ENCODE measurements at places on chromosomes 13 and 19.

DNA sequence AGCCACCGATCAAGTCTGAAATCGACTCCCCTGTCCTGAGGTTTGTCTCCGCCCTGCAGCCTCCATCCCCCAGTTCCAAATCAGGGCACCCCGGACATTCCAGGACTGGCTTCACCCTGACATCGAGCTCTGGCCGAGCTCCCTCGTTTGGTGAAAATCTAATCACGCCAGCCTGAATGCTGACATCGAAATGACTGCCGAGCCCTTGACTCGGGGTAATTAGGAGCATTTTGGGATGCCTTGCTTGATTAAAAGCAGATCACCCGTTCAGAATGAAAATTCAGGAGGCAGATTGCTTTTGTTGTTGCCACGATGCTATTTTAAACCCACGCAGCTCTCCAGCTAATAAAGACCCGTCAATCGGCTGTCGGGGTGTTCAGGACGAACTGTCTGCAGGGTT is 34.3 kb downstream of the ZNRF4 start:
- no peak for DNase-seq

GRCh38 chr13:48908381-48909055 is 67.2 kb upstream of the FNDC3A start:
- no peak for DNase-seq

DNA sequence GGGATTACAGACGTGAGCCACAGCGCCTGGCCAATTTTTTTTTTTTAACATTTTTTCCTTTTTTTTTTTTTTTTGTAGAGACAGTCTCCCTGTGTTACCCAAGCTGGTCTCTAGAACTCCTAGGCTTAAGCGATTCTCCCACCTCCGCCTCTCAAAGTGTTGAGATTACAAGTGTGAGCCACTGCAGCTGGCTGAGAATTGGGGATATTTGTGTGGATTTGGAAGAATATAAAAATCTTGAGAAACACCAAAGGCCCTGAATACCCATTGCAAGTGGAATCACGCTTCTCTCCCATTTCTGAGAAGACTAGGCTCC is 79.9 kb upstream of the ABCC4 start:
- no peak for DNase-seq

- DNase-seq: no peak
Observed at GRCh38 chr19:39463403-39463802, 17.2 kb upstream of the TIMM50 start.

- no peak for DNase-seq
Observed at GRCh38 chr13:90565985-90566713, 781.3 kb upstream of the MIR17HG start.

- DNase-seq: no peak
Observed at GRCh38 chr19:51511353-51511752, 9.8 kb upstream of the SIGLEC12 start.

GRCh38 chr19:29662278-29662603 is 3.0 kb upstream of the PLEKHF1 start:
- DNase-seq: no peak

GRCh38 chr13:76741046-76741445 is 145.2 kb downstream of the KCTD12 start:
- DNase-seq: no peak

DNA sequence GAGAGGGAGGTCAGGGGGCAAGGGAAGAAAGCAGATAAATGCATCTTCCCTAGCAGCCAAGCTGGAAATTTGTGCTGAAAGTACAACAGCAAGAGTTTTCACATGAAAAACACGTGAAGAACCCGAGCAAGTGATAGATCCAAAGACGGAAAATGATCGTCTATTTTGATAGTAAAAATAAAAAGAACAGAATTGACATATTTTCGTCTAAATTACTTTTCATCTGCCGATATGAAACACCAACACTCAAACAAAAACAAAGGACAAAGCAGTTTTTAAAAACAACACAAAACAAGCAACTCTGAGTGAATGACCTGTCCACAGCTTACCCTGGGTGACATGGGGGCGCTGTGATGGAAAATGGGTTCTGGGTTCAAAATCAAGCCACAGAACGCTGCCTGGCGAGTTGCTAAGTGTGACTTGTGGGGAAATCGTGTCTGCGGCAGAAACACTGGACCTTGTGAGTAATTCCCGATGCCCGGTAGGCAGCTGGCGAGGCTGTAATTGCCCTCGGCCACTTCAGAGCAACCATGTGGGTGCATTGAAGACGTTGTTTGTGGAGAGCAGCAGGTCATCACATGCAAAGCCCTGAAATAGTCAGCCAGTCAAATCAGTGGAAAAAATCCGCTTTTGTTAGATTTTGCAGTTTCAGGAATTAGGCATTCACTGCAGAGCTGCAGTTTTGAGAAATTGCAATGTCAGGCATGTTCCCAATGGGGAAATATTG is 7.4 kb downstream of the SOX1 start:
- no peak for DNase-seq

- no peak for DNase-seq
Observed at GRCh38 chr13:99969919-99970650, 1.5 kb downstream of the ZIC5 start.

- no peak for DNase-seq
Observed at GRCh38 chr13:46211116-46211482, 629 bp upstream of the LRRC63 start.

DNA sequence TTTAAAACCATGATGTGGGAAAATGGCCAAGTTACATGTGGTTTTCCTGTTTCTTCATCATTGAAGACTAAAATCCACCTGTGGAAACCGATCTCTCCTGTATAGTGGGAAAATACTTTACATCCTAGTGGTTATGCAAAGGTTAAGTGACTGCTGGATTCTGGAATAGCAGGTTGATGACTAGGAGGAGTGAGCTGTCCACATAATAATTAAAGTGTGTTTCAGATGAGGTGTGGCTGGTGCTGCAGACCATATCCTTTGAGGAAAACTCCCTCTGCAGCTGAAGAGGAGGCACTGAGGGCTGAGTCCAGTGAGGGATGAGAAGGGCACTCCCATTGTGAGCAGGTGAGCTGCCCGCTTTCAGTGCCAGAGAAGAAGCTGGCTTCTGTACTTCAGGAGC is 43.2 kb downstream of the DCLK1 start:
- DNase-seq: no peak

GRCh38 chr13:24615114-24615513 is 65.1 kb upstream of the ATP12A start:
- no peak for DNase-seq

- no peak for DNase-seq
Observed at GRCh38 chr19:18672044-18672451, 11.4 kb upstream of the CRTC1 start.

DNA sequence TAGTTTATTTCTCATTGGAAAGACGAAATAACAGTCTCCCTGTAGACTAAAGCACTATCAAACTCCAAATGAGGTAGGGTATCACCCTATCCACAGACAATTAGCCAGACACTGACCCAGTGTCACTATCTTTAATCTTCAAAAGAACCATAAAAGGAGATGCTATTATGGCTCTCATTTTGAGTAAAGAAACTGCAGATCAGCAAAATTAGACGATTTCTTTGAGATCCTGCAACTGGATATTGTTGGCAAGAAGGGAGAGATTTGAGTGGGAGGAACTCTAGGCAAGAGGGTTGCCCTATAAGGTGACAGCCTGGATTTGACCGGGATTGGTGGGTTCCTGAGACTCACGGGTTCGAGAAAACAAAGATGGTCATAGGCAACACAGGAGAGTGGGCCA is 71.2 kb downstream of the PCDH9 start:
- DNase-seq: no peak

DNA sequence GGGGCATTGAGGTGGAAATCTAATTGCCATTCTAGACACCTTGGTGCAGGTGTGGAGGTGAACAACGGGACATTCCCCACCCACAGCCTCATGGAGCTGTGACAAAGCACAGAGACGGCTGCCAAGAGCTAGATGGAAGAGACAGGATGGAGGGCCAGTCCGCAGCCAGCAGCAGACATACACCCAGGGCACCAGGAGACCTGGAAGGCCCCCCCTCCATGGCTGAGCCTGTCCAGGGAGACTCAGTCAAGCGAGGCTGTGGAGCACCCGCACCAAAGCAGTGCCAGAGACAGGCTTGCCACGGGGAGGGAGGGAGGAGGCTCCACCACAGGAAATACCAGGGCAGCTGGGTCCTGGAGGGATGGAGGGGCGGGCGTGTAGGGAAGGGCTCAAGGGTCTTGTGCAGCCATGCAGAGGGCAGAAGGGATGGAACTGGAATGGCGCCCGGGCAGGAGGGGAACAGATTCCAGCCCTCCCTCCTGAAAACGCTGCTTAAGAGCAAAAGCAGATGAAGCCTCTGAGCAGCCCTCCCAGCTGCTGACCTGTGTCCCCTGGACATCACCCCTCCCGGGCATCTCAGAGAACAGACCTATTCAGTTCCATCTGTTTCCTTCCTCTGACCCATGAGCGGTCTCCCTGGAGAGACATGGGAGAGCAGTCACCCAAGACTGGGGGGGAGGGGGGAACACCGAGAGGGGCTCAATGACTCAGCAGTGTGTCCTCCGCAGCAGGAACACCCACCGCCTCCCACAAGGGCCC is 14.4 kb downstream of the EPS15L1 start:
- no peak for DNase-seq

- DNase-seq: no peak
Observed at GRCh38 chr13:102203718-102204117, 198.1 kb downstream of the FGF14 start.

- DNase-seq: peak; percentile 23
Observed at GRCh38 chr13:42354241-42355091, 82.5 kb downstream of the AKAP11 start.

- peak; percentile 37 for DNase-seq
Observed at GRCh38 chr13:73765651-73766384, 368.4 kb downstream of the KLF12 start.

DNA sequence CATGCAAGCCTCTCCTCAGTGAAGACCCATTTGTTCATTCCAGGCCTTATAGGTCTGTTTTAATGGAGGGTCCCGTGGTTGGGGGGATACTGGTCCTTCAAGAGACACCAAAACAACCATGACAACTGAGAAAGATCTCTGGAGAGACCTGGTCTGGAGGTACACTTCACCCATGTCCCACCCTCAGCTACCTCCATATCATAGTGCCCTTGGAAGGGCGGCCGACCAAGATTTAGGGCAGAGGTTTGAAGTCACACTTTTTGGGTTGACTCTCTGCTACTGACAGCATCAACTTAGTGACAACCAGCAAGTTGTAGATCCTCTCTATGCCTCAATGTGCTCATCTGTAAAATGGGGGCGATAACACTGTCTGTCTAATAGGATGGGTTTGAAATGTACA is 177.3 kb downstream of the TSHZ3 start:
- DNase-seq: no peak

DNA sequence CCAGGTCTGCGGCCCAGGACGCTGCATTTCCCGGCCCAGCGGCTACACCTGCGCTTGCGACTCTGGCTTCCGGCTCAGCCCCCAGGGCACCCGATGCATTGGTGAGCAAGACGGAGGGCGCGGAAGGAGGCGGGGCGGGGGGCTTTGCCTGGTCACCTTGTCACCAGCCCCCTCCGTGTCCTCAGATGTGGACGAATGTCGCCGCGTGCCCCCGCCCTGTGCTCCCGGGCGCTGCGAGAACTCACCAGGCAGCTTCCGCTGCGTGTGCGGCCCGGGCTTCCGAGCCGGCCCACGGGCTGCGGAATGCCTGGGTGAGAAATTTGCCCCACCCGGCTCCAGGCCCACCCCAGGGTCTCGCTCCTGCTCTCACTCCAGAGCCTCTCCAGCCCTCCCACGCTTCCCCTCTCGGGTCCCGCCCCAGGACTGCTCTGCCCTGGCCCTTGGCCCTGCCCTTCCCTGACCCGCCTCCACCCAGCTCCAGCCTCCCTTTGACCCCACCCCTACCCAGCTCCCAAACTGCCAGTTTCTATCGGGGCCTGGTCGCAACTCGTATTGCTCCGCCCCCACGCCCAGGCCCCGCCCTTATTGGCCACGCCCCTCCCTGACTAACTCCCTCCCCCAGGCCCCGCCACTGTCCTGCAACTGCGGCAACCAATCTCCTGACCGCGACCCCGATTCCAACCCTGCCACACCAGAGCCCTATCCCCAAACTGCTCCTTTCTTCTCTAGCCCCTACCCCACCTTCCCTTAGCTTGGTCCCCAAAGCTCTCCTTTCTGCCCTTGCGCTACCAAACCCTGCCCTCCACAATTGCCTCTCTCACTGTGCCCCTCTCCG is 8.6 kb downstream of the LTBP4 start:
- DNase-seq: peak; percentile 84

GRCh38 chr19:28028881-28029444 is 1184.0 kb downstream of the UQCRFS1 start:
- no peak for DNase-seq

GRCh38 chr13:113203507-113204377 is 4.7 kb downstream of the PCID2 start:
- DNase-seq: no peak

DNA sequence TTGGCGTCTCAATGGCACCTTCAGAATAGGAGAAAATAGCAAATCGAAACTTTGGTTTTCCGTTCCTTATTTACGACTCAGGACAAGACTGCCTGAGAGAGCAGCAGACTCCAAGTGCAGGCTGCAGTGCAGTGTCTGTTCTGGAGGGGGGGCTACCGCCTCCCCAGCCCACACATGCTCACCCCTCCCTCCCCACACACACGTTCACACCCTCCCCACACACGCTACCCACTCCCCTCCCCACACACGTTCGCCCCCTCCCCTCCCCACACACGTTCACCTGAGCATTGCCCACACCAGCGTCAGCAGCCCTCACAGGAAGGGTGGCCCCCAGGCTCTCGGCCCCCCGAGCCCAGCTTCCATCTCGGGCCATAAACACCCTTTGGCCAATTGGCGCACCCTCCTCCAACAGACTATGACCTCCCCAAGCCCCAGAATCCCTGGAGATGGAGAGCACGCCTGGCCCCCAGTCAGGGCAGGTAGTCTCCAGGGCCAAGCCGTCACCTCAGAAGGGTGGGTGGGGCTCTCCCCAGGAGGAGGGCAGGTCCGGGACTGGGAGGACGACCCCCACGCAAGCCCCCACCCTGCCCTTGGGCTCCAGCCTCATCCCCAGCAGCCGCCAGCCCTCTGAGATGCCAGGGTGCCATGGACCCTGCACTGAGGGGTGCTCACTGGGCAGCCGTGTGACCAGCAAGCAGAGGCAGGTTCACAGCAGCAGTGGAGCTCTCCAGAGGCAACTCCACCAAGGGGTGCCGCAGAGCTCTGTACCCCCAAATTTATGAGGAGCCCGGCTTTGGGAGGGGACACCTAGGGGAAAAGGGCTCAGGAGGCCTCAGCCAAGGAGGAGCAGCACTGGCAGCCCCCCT is 27.5 kb downstream of the RASA3 start:
- DNase-seq: no peak

GRCh38 chr19:49356382-49356781 is 5.8 kb downstream of the TEAD2 start:
- DNase-seq: no peak

DNA sequence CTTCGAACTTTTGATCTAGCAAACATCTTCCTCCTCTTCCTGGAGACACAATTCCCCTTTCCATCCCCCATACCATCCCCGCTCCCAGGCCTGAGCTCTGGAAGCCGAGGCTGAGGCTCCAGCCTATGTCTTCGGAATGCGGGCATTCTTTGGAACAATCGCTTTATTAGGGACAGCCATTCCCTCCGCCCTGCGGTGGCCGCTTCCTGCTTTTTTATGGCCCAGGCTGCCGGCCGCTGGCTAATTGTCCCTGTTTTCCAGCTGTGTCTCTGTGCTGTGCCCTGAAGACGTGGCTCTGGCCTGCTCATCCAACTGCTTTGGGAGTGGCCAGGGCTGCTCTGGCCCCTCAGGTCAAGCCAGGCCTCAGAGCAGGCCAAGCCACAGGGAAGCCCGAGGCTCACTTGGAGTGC is 2.1 kb upstream of the CDX2 start:
- no peak for DNase-seq

GRCh38 chr19:20453425-20453935 is 112.1 kb downstream of the ZNF737 start:
- no peak for DNase-seq

GRCh38 chr13:112435973-112436372 is 59.8 kb downstream of the SPACA7 start:
- DNase-seq: no peak
